H9 (cell line): ENCODE measurements at places on chromosomes 11 and 22.
A peak's percentile ranks its signal among the peaks of the same experiment; 100 is the strongest.

DNA sequence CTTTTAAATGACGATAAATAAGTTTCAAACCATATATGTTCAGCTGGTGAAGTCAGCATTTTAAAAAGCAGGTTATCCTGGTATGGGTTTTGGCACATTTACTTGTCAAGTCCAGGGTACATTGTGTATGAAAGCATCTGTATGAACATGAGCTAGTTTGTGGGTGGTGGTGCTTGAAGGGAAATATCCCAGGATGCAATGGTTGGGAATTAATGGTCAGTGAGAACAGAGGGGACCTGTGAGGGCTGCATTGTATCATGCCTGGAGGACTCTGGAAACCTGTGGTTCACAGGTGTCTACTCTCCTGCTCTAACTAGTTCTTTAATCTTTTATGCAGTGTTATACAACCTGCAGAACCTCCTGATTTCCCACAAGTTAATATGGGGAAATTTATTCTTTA, 5.8 kb downstream of the DEPDC7 start:
- no peak for DNase-seq

DNA sequence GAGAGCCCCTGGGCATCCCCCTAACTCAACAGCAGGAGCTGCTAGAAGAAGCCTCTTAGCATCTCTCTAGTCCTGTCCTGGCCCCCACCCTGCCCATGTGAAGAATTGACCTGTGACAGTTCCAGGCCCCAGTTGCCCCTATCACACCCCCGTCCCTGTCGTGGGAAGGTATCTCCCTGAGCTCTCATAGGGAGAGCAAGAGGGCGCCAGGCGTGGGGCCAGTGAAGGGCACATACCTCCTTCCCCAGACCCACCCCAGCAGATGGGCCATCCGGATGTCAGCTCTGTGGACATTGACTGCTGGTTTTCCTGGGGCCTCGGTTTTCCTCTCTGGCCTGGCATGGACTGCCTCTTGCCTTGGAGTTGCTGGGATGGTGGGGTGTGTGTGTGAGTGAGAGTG, 29.5 kb downstream of the CD82 start:
- no peak for DNase-seq

DNA sequence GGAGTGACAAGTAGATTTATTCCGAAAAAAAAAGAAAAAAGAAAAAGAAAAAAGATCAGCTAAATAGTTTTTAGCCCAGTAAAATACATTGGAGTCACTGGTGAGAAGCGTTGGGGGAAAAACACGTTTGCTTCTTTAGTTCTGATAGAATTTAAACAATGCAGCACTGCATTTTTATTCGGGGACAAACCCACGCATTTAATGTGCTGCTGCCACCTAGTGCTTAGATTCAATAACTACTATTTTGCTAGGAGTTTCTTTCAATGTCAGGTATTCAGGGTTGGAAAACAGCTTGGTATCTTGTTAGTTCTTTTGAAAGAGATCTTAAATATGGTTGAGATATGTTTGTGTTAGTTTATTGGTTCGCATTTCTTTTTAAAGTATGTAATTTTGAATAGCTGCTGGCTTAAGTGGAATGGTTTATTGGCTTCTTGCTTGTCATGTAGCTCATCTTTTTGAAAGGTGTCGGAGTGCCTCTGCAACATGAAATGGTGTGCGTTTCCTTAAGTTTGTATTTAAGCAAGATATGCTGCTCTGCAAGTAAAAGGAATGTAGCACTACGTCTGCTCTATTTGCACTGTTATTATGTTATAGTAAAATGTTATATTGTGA, 41.9 kb downstream of the SVIP start:
- no peak for DNase-seq

GRCh38 chr11:28961726-28962125, 853.5 kb downstream of the METTL15 start:
- no peak for DNase-seq

DNA sequence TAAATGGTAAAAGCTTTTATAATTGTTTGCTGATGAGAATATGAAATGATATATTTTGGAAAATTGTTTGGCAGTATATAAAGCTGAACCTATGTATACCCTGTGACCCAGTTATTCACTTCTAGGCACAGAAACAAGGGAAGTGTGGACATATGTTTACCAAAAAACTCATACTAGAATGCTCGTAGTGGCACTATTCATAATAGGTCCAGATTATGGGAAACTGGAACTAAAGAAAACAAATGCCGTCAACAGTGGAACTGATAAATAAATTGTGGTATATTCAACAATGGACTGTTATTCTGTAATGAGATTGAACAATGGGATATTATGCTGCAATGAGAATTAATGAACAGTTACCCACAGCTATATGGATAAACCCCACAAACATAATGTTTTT, 32.8 kb downstream of the CSTPP1 start:
- no peak for DNase-seq

DNA sequence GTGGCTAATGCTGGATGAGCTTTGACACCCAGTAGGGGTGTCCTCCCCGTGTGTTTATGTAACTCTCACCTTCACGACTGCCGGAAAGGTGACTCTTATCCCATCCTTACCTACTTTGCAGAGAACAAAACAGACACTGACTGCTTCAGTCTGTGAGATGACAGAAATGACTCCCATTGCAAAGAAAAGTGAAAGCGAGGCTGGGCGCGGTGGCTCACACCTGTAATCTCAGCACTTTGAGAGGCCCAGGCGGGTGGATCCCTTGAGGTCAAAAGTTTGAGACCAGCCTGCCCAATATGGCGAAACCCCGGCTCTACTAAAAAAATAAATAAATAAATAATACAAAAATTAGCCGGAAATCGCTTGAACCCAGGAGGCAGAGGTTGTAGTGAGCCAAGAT, 106.4 kb upstream of the ANO1 start:
- no peak for DNase-seq

- DNase-seq: peak; percentile 87
These were observed 138.5 kb upstream of the NCAM1 start for GRCh38 chr11:112822478-112823274.

GRCh38 chr22:24417901-24418641, 9.3 kb upstream of the ADORA2A start:
- no peak for DNase-seq

GRCh38 chr22:38104084-38104483, 6.4 kb downstream of the BAIAP2L2 start:
- DNase-seq: no peak

GRCh38 chr22:42061041-42061440, 9.6 kb downstream of the NAGA start:
- no peak for DNase-seq

- peak; percentile 56 for DNase-seq
These were observed 53.2 kb upstream of the NECTIN1 start for GRCh38 chr11:119782006-119782738.

- DNase-seq: no peak
These were observed 718.8 kb upstream of the ARHGAP42 start for GRCh38 chr11:99968336-99968735.

DNA sequence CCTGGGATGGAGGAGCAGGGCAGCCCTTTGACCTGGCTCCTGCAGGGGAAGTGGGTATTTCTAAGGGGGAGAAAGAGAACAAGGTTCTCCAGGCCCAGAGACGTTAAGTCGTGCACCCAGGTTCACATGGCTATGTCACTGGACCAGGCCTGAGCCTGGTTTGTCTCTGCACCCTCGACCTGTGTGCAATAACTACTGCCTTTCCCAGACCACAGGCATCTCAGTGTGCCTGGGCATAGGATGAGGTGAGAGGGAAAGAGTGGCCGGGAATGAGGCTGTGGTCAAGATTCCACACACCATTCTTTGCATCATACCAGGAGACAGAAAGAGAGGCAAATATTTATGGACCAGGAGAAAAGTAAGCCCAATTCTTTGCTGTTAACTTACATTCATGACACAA, 66.8 kb downstream of the PRR5L start:
- no peak for DNase-seq
